Motor neuron (in vitro differentiated cells): ENCODE measurements at places on chromosomes 1 and 21. TPM values are rescaled to one million over a fixed set of nuclear protein-coding genes. Genes with fewer than 3 reads are reported as not detected.

The TIE1 gene
- total RNA-seq: 2.3 and 6.1 TPM in 2 replicates

The ZNF593OS gene
- total RNA-seq: 0.54 and 4.0 TPM in 2 replicates

The PLCH2 gene
- total RNA-seq: 4.5 and 5.0 TPM in 2 replicates

The TMEM53 gene
- 10.6 and 10.7 TPM in 2 replicates for total RNA-seq

The RYR2 gene
- 0.32 and 0.61 TPM in 2 replicates for total RNA-seq

The PDPN gene
- 12.9 and 14.8 TPM in 2 replicates for total RNA-seq

The IL22RA1 gene
- total RNA-seq: 0.09 and 0.16 TPM in 2 replicates

The PLK3 gene
- 30.7 and 31.9 TPM in 2 replicates for total RNA-seq

The CCDC185 gene
- total RNA-seq: not detected in 2 replicates

The CA6 gene
- total RNA-seq: 0.21 TPM in 1 of 2 replicates, not detected in the other

The OR4F16 gene
- total RNA-seq: not detected in 2 replicates

The DNAJC6 gene
- total RNA-seq: 69.9 and 76.8 TPM in 2 replicates

The CHI3L2 gene
- 0.32 and 0.41 TPM in 2 replicates for total RNA-seq

The HSD11B1 gene
- total RNA-seq: not detected in 2 replicates

The MNDA gene
- total RNA-seq: not detected in 2 replicates

The F13B gene
- not detected in 2 replicates for total RNA-seq
